ENCODE measurements at places on chromosomes 12 and 14.

- peak; percentile 41 for DNase-seq
These were observed 7.8 kb downstream of the ZDHHC22 start for GRCh38 chr14:77133720-77134338.

- DNase-seq, result no peak
These were observed 15.6 kb downstream of the PTGDR start for GRCh38 chr14:52283099-52283498.

DNA sequence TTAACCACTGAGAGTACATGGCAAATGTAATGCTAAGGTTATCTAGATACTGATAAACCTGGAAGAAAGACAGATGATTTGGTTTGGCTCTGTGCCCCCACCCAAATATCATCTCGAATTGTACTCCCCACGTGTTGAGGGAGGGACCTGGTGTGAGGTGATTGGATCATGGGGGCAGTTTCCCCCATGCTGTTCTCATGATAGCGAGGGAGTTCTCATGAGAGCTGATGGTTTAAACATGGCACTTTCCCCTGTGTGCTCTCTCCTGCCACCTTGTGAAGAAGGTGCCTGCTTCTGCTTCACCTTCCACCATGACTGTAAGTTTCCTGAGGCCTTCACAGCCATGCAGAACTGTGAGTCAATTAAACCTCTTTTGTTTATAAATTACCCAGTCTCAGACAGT, 14.2 kb downstream of the NOXRED1 start:
- no peak for DNase-seq

DNA sequence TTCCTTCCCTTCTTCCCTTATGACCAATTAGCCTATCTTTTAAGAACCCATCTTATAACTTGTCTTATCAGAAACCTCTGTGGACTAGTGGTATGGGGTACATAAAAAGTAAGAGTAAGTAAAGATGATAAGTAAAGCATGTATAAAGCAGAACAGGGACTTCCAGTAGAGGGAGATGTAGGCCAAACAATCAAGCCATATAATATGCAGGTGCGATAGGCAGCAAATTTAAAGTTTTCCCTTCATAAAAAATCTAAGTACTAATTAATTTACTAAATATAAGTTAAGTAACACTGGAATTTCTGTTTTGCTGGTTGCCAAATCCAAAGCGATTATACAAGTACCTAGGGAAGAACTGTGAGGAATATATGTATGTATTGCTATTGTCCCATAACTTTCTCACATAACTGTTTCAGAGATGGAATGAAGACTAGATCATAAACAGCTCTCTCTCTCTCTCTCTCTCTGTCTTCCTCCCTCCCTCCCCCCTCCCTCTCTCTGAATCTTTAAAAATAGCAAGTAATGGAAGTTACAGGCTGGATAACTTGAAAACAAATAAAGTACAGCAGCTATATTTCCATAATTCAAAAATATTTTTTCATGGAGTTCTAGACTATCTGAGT, 25.7 kb downstream of the METTL25 start:
- no peak for DNase-seq

GRCh38 chr12:3317481-3317815, 173.6 kb upstream of the PRMT8 start:
- no peak for DNase-seq

DNA sequence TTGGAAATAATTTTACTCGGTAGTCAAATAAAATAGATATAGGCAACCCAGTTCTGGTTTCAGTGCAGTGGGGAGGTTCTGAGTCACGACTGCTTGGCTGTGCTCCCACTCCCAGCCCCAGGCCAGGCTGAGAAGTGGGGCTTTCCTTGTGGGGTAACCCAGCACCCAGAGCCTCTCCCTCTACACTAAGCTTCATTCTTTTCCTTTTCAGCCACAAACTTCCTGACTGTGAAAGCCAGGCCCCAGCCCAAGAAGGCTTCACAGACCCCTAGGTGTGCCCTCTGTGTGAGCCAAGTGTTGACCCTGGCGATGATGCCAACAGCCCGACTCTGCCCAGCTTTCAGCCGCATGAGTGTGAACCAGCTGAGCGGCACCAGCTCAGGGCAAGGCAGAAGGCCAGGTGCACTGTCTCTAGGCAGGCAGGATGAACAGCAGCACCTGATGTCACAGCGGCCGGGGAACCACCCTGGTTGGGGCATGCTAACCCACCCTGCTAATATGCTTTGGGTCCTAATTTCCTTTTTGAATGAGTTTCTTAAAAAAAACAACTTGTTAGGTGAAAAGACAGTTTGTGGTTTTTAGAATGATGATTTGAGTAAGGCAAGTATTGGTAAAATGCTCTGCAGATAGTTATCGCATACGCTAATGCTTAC, 42.2 kb upstream of the ATP23 start:
- DNase-seq, result peak; percentile 89

DNA sequence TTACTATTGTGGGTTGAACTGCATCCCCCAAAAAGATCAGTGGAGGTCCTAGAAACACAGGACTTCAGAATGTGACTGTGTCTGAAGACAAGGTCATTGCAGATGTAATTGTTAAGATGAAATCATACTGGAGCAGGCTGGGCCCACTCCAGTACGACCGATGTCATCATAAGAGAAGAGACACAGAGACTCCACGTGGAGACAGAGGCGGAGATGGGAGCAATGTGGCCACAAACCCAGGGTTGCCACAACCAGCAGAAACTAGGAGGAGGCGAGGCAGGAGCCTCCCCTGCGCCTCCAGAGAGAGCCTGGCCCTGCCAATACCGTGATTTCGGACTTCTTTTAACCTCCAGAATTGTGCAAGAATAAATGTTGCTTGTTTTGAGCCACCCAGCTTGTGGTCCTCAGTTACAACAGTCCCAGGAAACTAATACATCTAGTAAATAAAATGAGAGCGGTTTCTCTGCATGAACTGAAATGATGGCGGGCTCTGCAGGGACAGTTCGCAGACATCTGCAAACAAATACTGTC, 25.7 kb upstream of the FZD10 start:
- no peak for DNase-seq

DNA sequence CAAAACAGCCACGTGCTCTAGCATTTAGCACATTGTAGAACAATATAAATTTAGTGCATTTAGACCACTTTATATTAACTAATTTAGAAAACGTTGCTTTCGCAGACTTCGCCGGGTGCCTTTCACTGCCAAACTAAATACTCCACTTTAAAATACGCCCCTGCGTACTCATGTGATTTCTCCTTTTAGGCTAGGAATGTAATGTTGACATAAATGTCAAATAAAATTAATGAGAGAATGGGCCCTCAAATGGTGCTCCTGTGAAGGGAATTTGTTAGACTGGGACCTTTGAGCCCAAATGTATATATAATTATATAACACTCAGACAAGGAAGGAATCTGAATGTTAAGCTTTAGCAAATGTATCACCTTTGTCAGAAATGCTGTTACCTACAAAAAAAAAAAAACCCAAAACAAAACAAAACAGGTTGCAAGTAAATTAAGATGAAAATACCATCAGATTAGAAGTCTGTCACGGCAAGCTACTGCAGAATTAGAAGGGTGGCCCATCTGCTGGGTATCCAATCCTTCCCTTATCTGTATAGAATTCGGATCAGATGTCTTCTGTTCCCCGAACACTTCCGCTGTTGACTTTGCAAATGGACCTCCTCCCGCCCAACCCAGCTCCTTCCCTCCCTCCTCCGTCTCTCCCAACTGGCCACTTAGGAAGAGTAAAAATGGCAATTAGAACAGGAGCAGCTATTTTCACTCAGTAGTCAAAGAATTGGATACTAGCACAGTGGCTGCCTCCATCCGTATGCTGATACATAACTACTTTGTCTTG, 159.3 kb upstream of the FOXN3 start:
- DNase-seq, result no peak

GRCh38 chr14:89365061-89365801, 51.8 kb downstream of the FOXN3 start:
- DNase-seq, result peak; percentile 74

DNA sequence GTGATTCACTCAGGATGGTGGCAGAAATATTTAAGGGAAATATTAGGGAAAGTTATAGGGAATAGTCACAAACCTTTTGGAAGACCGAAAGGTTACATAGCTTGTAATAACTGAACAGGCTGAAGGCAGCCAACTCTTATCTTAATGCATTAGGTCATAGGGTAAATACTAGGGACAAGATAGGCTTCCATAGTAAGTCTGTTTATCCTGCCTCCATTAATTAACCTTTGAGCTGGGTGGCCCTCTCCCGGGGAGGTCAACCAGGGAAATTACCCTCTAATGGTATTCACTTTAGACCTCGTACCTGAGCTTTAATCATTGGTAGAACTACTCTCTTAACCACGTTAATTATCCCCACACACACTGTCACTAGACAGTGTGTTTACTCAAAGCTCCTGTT, 981.8 kb downstream of the SLC16A7 start:
- no peak for DNase-seq

- no peak for DNase-seq
These were observed 653 bp downstream of the PA2G4 start for GRCh38 chr12:56104815-56105608.

DNA sequence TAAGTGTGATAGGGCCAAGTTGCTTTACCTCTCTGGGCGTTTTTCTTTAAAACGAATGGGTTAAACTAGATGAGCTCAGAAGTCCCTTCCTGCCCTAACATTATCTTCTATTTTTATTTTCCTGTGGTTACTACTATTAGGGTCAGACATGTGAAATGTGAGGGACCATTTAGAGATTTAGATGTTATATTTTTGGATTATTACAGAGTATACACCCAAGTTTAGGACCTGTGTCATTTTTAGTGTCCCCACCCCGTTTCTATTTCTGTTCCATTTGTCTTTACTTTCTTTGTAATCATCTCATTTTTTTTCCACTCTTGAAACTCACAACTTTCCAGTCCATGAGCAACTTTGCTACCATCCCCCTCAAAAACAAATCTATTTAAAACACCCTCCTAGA, 56.3 kb downstream of the SLC4A8 start:
- DNase-seq, result no peak

- DNase-seq, result peak; percentile 86
These were observed 31.8 kb upstream of the PLEKHG6 start for GRCh38 chr12:6278439-6279255.

DNA sequence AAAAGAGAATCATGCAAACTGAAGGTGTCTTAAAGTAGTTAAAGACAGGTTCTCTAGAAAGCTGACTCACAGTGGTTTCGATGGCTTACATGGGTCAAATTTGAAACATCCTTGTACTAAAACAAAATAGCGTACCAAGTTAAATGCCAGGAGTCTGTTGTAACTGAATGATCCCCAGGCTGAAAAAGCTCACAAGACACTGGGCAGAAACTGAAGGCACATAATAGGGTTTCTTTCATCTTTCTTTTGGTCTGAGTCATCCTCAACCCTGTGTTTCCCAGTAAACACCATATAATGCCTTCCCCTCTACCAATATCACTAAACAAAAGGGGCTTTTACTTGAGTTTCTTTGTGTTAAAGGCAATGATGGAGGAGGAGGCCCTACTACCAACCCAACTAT, 12.8 kb downstream of the ZFYVE1 start:
- peak; percentile 0 for DNase-seq

DNA sequence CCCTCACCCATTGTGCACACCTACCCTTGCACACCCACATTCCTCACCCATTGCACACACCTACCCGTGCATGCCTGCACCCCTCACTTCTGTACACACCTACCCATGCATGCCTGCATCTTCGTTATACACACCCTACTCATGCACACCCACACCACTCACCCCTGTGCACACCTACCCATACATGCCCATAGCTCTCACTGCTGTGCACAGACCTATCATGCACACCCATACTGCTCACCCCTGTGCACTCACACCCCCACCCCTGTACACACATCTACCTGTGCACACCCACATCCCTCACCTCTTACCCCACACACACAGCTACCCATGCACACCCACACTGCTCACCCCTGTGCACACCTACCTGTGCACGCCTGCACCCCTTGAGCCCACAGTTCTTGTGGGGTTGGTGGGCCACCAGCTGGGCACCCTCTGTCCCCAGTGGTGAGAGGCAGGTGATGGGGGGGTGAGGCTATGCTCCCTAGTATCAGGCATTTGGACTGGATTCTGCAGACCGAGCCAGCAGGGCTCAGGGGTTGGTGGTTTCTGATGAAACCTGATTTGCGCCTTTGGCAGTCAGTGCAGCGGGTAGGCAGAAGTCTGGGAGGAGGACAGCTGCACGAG, 15.6 kb downstream of the CEP170B start:
- no peak for DNase-seq

- DNase-seq, result peak; percentile 33
These were observed 92.9 kb downstream of the PPP2R5C start for GRCh38 chr14:101854366-101854765.

GRCh38 chr12:29147731-29148595, 1.1 kb upstream of the FAR2 start:
- DNase-seq, result peak; percentile 11

GRCh38 chr14:59998564-59998963, 78.6 kb downstream of the LRRC9 start:
- DNase-seq, result no peak

All from CD4-positive, alpha-beta T cell treated with Interleukin-2 at 100 ng/mL for 4 hours (primary cell).